Activated T-helper 1 cell treated with anti-CD3 and anti-CD28 coated beads, Interleukin-12 subunit alpha, Interleukin-12 subunit beta, Interleukin-2, Interleukin-4 antibody, amounts not matched to agents 30 ng/mL and 10 ng/mL and 1 ng/mL, durations not matched to agents 14 hours and 24 hours and 36 hours (primary cell): ENCODE measurements at places on chromosomes 3 and 15. TPM values are rescaled to one million over a fixed set of nuclear protein-coding genes. Genes with fewer than 3 reads are reported as not detected.

The ZWILCH gene
- 37.5 and 42.2 TPM in 2 replicates for total RNA-seq

The MUSTN1 gene
- 1.7 TPM in 1 of 2 replicates, not detected in the other for total RNA-seq

The TNIK gene
- 21.0 and 21.5 TPM in 2 replicates for total RNA-seq

The SERINC4 gene
- 0.39 and 0.41 TPM in 2 replicates for total RNA-seq

The PLAAT1 gene
- not detected in 2 replicates for total RNA-seq

The ATP13A4 gene
- 0.31 and 1.7 TPM in 2 replicates for total RNA-seq

The LYZL4 gene
- total RNA-seq: not detected in 2 replicates

The SRGAP3 gene
- total RNA-seq: 0.54 and 0.61 TPM in 2 replicates

GRCh38 chr15:67512933-67513714, 7.8 kb upstream of the C15orf61 start:
- no peak for DNase-seq
- no peak overlapping the region for H3K4me3 ChIP-seq
- no peak overlapping the region for H3K27ac ChIP-seq
- peaks cover 2% of the 10 kb centered on the region for H3K27me3 ChIP-seq
- peaks cover 5% of the 10 kb centered on the region for H3K4me1 ChIP-seq
- peaks cover 2% of the 10 kb centered on the region for H3K36me3 ChIP-seq

DNA sequence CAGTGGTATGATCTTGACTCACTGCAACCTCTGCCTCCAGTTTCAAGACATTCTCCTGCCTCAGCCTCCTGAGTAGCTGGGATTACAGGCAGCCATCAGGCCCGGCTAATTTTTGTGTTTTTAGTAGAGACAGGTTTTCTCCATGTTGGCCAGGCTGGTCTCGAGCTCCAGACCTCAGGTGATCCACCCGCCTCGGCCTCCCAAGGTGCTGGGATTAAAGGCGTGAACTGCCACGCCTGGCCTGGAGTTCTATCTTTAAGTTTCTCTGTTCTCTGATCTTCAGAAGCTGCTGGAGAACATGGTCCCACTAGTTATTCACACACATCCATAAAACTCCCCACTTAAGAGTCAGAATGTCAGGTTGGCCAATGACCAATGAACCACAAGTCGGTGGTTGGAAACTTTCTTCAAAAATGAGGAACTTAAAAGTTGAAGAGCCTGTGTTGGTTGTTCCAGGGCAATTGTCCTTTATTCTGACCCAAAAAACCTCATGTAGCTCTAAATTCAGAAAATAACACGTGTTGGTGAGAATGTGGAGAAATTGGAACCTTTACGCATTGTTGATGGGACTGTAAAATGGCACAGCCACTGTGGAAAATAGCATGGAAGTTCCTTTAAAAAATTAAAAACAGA, 55.9 kb upstream of the PIK3CB start:
- H3K4me3 ChIP-seq: no peak overlapping the region
- H3K36me3 ChIP-seq: no peaks in the 10 kb centered on the region
- H3K27ac ChIP-seq: no peak overlapping the region
- no peaks in the 10 kb centered on the region for H3K4me1 ChIP-seq
- DNase-seq: no peak

DNA sequence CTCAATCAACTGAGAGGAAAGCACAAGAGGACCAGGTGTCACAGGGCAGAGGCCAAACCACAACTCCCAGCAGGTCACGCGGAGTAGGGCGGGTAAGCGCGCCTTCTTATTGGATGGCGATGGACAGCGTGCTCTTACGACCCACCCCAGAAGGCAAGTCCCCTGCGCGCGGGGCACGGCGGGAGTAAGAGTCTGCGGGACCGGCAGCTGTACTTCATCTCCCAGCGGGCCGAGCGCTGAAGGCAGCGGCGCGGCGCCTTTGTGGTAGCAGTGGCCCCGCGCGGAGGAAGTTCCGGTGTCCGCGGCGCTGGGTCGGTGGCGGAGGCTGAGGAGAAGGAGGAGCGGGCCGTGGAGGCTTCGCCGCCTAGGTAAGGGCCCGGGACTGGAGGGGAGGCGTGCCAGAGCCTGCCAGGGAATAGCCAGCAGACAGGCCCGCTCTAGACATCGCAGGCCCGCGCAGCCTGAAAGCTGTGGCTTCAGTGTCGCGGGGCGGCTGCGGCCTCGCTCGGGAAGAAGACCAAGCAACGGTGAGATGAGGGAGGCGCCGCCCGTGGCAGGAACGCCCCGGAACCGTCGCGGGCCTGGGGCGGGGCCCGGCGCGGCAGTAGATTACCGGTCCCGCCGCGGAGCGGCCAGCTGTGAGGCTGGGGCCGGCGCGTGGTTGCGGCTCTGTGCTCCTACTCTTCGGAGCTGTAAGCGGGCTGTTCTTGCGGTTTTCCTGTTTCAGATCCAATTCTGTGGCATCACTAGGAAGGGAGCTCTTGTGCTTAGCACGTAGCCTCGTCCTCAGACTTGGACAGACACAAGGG, at the start of gene RBM6:
Gene RBM6, plus strand, starts transcription at position 293 of the 809 bp plus-strand sequence. CDS start 22,492 bp downstream, outside the sequence.
- H3K27me3 ChIP-seq: no peaks in the 10 kb centered on the region
- peak; percentile 95 for DNase-seq
- peaks cover 22% of the 10 kb centered on the region for H3K4me1 ChIP-seq
- peak within 1 kb of the TSS; percentile 98 for H3K27ac ChIP-seq
- peak within 1 kb of the TSS; percentile 97 for H3K4me3 ChIP-seq
- H3K36me3 ChIP-seq: peaks cover 14% of the 10 kb centered on the region

- no peaks in the 10 kb centered on the region for H3K4me1 ChIP-seq
- no peak overlapping the region for H3K27ac ChIP-seq
- DNase-seq: no peak
Observed at GRCh38 chr3:139202226-139202958, 141.4 kb upstream of the MRPS22 start.

DNA sequence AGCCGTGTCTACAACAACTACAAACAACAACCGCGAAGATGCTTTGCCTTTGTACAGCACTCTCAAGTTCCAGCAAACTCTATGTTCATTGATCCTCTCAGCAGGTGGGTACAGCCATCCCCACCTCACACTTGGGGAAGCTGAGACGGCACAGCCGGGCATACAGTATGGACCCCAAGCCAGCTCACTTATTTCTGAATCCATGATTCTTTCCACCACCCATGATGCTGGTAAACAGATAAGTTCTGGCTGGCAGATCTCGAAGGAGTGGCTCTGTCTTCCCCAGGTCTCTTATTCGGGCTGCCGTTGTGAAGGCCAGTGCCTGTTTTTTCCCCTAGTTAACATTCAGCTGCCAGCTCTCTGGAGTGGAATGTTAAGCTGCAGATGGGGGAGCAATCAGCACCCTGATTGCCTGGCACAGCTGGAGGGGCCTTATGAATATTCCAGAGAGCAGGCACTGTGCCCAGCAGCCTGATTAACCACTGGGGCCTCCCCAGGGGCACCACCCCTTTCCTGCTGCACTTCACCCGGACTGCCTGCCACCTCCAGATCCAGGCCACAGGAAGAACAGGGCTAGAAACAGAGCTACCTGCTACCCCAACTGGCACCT, 73.2 kb downstream of the CORO2B start:
- no peak overlapping the region for H3K4me3 ChIP-seq
- DNase-seq: no peak
- H3K36me3 ChIP-seq: no peaks in the 10 kb centered on the region
- no peaks in the 10 kb centered on the region for H3K4me1 ChIP-seq
- H3K27ac ChIP-seq: no peak overlapping the region

- peaks cover 24% of the 10 kb centered on the region for H3K27me3 ChIP-seq
- no peaks in the 10 kb centered on the region for H3K36me3 ChIP-seq
- H3K27ac ChIP-seq: no peak overlapping the region
- H3K4me3 ChIP-seq: no peak overlapping the region
- no peaks in the 10 kb centered on the region for H3K4me1 ChIP-seq
Observed at GRCh38 chr3:98764472-98764884, 1.3 kb downstream of the ST3GAL6 start.

DNA sequence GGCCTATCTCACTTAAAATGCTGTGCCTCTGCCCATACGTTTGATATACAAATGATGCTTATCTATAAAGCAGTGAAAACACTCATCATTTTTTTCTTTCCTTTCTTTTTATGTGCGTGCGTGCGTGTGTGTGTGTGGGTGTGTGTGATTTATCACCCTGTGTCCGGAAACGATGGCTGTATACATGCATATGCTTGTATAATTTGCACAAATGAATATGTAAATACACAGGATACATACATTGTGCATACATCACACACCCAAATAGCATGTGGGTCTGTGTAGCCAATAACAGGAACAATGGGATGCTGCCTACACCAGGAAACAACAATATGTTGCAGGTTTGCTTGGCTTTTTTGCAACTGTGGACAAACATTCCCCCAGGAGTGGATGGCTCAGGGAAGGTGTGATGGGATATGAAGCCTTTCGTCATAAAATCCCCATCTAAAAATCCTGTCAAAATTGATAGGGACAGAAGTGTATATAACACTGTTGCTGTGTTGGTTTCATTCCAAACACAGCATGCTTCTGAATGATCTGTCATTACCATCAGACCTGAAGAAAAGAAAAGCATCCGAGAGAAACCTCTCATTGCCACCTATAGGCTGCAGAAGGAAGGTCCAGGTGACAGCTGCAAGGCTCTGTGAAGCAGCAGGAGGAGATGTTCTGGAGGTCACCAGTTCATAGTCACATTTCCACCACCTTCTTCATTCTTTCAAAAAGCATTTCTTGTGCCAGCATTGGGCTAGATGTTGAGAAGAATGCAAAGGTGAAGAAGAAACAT, 503.9 kb upstream of the NR2F2 start:
- no peak overlapping the region for H3K4me3 ChIP-seq
- peaks cover 7% of the 10 kb centered on the region for H3K27me3 ChIP-seq
- no peak for DNase-seq
- no peaks in the 10 kb centered on the region for H3K4me1 ChIP-seq
- H3K36me3 ChIP-seq: no peaks in the 10 kb centered on the region
- no peak overlapping the region for H3K27ac ChIP-seq

DNA sequence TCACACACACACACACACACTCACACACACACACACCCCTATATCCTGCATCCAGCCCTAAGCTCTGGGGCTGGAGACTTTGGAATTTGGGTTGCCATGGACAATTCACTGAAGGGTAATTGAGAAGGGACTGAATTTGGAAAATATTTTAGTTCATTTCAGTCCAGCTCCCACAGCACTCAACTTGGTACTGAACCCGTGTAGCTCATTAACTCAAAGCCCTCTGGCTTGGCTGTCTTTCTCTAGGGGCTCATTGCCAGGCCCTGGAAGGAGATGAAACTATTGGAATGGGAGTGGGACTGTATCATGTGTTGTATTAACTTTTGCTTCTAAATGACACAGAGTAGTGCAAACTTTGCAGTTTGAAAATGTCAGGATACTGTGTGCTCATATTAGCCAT, 157.3 kb downstream of the EPHB1 start:
- no peaks in the 10 kb centered on the region for H3K4me1 ChIP-seq
- no peak overlapping the region for H3K4me3 ChIP-seq
- H3K36me3 ChIP-seq: no peaks in the 10 kb centered on the region
- DNase-seq: no peak
- peaks cover 2% of the 10 kb centered on the region for H3K27me3 ChIP-seq
- H3K27ac ChIP-seq: no peak overlapping the region

DNA sequence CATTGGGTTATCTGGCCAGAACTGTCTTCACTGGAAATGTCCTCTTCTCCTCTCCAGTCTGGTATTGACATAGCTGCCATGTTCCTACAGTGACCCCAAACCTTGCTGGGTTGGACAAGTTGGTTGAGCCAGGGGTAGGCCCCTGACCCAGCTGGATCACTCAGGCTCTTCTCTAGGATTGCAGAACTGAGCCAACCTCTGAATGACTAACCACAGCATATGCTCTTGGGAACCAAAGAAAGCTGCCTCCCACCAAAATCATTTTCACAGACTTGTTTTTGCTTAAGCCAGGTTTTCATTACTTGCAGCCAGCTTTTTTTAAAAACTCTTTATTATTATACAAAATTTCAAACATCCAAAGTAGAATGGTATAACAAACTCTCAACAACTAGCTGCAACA, 41.4 kb downstream of the FSIP1 start:
- DNase-seq: no peak
- no peaks in the 10 kb centered on the region for H3K4me1 ChIP-seq
- H3K27ac ChIP-seq: no peak overlapping the region
- H3K36me3 ChIP-seq: no peaks in the 10 kb centered on the region
- H3K4me3 ChIP-seq: no peak overlapping the region

GRCh38 chr3:141076036-141076773, 25.1 kb downstream of the SPSB4 start:
- DNase-seq: no peak
- H3K36me3 ChIP-seq: no peaks in the 10 kb centered on the region
- no peak overlapping the region for H3K27ac ChIP-seq
- peaks cover 5% of the 10 kb centered on the region for H3K27me3 ChIP-seq
- H3K4me1 ChIP-seq: peaks cover 11% of the 10 kb centered on the region

DNA sequence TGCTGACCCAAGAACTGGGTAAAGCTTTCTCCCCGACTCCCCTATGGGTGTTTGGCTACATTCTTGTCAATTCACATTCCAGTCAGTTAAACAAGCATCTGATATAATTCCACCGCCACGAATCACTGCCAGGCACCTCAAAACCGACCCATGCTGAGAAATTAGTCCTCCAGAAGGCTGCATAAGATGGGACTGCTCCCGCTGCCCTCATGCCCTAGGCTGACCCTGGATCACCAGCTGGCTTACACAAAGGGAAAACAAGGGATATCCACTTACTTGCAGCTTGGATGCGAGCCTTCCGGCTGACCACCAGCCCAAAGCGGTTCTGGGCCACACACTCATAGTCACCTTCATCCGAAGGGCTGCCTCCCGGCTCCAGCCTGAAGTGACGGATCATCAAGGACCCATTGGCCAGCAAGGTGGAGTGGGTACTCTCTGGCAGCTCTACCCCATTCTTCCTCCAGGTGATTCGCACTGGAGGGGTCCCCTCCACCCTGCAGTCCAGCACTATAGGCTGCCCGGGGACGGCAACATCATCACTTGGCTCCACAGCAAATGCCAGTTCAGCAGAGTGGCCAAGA, 2.9 kb downstream of the IGDCC3 start:
- no peak overlapping the region for H3K27ac ChIP-seq
- H3K4me1 ChIP-seq: peaks cover 11% of the 10 kb centered on the region
- H3K4me3 ChIP-seq: no peak overlapping the region
- peaks cover 5% of the 10 kb centered on the region for H3K36me3 ChIP-seq
- no peak for DNase-seq

DNA sequence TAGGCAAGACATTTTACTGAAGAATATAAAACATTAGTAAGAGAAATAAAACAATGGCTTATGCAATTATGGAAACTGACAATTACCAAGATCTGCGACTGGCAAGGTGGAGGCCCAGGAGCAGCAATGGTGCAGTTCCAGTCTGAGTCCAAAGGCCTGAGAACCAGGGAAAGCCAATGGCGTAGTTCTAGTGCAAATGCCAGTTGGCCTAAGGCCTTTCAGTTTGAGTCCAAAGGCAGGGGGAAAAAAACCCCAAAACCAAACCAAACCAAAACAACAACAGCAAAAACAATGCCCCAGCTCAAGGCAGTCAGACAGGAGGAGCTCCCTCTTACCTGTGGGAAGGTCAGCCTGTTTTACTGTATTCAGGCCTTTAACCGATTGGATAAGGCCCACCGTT, 72.6 kb downstream of the ST6GAL1 start:
- H3K36me3 ChIP-seq: peaks cover 59% of the 10 kb centered on the region
- no peak overlapping the region for H3K4me3 ChIP-seq
- H3K27me3 ChIP-seq: no peaks in the 10 kb centered on the region
- DNase-seq: peak; percentile 8
- H3K4me1 ChIP-seq: peaks cover 90% of the 10 kb centered on the region
